ENCODE measurements at places on chromosomes 7 and 10.

DNA sequence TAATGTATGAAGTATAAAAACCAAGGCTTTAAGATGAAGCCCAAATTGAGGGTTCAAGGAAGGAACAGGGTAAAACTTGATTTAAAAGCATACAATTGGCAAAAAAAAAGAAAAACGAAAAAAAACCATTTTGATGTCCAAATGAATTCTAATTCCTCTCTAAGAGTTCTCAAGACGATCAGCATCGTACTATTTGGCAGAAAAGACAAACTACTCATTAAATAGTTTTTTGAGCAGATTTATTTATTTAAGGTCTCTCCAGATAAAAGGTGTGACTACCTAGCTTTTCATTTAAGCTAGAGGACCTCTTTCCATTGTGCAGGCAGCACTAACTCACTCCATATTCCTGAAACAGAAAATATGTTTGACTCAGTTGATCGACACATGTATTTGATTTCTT lies 245.0 kb downstream of the KIAA1217 start:
- no peak for DNase-seq

DNA sequence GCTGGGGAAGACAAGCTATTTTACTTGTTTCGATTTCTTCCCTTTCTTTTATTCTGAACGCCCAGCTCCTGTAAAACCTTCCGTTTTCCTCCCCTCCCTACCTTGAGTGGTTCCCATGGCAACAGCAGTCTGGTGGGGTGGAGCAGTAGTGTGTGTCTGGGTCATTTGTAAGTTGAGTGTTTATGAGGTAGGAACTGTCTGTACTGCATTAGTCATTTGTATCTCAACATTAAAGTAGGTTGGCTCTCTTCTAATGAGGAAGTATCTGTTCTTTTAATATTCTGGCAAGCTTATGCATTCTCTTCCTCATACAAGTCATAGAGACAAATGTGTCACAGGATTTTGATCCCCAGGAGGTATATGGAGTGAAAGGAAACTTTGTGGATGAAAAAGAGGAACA lies 85.3 kb upstream of the CCDC6 start:
- peak; percentile 67 for DNase-seq

GRCh38 chr10:101833466-101833865 lies 10.1 kb downstream of the KCNIP2 start:
- peak; percentile 2 for DNase-seq

DNA sequence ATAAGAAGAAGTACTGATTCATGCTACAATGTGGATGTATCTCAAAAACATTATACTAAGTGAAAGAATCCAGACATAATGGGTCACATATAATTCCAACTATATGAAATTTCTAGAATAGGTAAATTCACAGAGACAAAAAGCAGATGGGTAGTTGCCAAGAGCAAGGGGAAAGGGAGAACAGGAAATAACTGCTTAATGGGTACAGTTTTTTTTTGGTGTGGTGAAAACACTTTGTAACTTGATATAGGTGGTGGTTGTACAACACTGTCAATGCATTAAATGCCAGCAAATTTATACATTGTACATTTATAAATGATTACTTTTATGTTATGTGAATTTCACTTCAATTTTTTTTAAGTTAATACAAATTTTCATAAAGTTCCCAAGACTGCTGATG lies 19.4 kb upstream of the LRRN3 start:
- DNase-seq = no peak

GRCh38 chr10:94524146-94524545 lies 21.4 kb upstream of the HELLS start:
- no peak for DNase-seq

GRCh38 chr10:48938990-48939536 lies 577 bp downstream of the LRRC18 start:
- DNase-seq = no peak

- no peak for DNase-seq
These were observed 164.1 kb downstream of the PTEN start for GRCh38 chr10:88027570-88027969.

GRCh38 chr10:62583876-62584615 lies 209.9 kb downstream of the ZNF365 start:
- no peak for DNase-seq

- no peak for DNase-seq
These were observed 63.5 kb downstream of the REEP3 start for GRCh38 chr10:63584725-63585035.

GRCh38 chr7:15853832-15854470 lies 167.5 kb upstream of the MEOX2 start:
- no peak for DNase-seq

GRCh38 chr10:68831961-68832455 lies 4.7 kb downstream of the STOX1 start:
- no peak for DNase-seq

GRCh38 chr10:122102146-122102868 lies 113.3 kb downstream of the TACC2 start:
- no peak for DNase-seq

DNA sequence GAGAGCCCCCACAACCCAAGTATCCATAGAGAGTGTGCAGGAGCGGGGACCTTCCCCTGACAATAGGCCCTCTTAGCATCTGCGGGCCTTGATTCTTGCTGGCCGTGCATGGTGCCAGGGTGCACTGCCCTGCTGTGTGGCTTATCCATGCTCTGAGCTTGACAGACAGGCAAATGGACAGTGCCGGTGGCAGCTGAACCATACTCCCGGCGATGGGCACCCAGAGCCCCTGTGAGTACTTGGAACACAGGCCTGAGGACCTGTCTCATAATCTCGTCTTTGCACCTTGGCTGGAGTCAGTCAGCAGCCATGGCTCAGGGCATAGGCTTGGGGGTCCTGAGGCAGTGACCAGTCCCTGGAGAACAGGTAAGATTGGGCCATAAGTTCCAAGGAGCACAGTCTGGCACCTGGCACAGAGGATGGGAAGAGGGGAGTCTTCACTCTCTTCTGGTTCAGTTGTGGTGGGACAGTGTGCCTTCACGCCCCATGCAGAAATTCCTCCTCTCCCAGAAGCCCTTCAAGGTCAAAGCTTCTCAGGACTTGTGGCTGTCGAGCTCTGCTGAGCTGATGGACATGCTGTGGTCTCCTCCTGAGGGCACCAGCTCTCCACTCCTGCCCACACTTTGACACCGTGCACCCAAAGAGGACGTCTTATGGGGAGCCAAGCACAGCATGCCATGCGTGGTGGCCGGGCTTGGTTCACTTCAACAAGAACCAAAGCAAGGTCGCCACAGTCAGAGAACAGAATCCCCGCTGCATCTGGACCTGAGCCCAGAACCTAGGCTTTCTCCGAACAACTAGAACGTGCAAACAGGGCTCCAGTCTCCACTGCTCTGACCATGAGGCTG lies 59.4 kb upstream of the CAMK2B start:
- DNase-seq = no peak

GRCh38 chr7:114931656-114932011 lies 9.7 kb downstream of the MDFIC start:
- DNase-seq = no peak

GRCh38 chr10:92238054-92238585 lies 52.8 kb downstream of the CPEB3 start:
- no peak for DNase-seq

- no peak for DNase-seq
These were observed 57.3 kb upstream of the TES start for GRCh38 chr7:116153050-116153449.

DNA sequence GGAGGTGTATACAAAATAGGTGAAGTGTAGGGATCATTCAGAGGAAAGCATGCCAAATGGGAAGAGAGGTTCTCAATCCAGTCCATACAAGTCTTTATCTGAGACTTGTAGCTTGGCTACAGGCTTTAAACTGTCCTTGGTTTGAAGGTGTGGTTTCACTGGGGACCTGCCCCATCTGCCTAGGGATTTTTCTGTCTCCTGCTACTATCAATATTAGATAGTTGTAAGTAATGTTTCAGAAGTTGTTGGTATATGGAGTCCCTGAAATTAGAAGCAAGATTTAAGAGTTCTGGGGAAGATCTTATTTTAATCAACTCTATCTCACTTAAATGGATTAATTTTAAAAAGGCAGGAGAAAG lies 100.9 kb downstream of the ANKRD7 start:
- DNase-seq = no peak

- DNase-seq = no peak
These were observed 46.8 kb downstream of the DOCK4 start for GRCh38 chr7:112159351-112159750.

- DNase-seq = no peak
These were observed 91.4 kb upstream of the MACROH2A2 start for GRCh38 chr10:69960988-69961880.

- DNase-seq = no peak
These were observed 57.8 kb upstream of the CACNB2 start for GRCh38 chr10:18082381-18082780.

GRCh38 chr10:42952349-42952748 lies 124.5 kb upstream of the RET start:
- peak; percentile 66 for DNase-seq

- DNase-seq = no peak
These were observed 31.7 kb downstream of the CAMK2B start for GRCh38 chr7:44293561-44294324.

DNA sequence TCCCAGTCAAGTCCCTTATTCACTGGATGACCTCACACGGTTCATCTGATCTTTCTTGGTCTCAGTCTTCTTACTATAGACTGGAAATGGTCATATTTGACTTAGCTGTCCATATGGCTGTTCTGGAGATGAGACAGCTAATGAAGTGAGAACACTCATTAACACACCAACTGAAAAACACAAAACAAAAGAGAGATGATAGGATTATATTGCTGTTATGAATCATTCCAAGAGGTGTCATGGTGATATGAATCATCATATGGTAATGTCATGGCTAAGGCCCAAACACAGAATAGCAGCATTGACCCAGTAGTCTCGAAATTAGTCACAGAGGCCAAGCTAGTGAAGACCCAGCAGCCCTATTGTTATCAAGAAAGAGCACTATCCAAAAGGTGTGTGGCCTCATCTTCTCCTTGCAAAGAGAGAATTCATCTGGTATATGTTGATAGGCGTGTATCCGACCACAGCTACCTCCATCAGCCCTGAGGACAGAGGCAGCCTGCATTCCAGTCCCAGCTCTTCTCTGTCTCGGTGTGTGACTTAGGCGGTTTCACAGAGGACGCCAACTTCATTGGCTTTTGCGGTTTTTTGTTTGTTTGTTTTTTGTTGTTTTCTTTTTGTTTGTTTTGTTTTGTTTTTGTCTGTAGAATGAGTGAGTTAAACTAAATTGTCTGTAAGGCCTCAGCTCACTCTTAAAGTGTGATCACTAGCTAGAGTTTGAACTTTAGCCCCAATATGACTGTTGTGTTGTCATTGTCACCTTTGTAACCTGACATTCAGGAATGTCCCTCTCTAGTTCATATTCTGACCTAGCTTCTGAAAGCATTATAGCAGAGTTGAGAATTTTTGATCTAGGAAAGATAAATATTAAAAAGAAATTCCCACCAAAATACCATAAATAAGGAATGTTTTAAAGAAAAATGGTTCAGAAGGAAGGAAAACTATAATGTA lies 97.4 kb upstream of the PDCD4 start:
- no peak for DNase-seq

- DNase-seq = no peak
These were observed 60.7 kb upstream of the SLC13A1 start for GRCh38 chr7:123260428-123260960.

DNA sequence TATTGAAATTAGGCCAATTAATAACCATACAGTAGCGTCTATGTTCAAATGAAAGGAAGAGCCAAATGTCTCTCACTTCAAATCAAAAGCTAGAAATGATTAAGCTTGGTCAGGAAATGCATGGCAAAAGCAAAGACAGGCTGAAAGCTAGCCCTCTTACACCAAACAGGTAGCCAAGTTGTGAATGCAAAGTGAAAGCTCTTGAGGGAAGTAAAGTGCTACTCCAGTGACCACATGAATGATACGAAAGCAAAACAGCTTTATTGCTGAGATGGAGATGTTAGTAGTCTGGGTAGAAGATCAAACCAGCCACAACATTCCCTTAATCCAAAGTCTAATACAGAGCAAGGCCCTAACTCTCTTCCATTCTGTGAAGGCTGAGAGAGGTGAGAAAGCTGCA lies 123.8 kb downstream of the TEX36 start:
- DNase-seq = no peak

DNA sequence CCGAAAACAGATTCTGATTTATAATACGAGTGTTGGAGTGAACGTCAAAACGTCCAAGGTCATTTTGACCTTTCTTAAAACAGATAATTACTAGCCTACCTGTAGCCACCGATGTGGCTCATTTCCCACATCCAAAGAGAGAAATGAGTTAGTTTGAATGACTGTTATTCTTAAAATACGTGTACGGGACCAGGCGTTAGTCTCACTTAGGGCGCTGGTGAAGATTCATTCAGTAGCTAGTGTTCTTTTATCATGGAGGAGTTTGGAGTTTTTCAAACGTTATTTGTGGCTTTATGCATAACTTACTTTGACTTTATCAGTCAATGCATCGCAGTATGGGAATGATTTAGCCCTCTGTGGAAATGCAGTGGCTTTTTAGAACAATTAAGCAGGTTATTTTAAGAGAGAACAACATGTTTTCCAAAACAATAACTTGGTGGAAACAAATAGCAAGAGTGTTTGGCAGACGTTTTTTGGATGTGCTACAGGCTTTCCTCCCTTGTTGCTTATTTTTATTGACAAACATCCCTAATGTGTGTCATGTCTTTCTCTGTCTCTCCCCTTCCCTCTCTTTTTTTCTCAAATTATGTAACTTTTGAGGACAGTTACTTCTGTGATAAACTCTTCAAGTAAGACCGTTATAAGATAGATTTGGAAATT lies 1.6 kb downstream of the BICC1 start:
- DNase-seq = no peak

- DNase-seq = no peak
These were observed 148.1 kb upstream of the RSU1 start for GRCh38 chr10:16965344-16965616.

DNA sequence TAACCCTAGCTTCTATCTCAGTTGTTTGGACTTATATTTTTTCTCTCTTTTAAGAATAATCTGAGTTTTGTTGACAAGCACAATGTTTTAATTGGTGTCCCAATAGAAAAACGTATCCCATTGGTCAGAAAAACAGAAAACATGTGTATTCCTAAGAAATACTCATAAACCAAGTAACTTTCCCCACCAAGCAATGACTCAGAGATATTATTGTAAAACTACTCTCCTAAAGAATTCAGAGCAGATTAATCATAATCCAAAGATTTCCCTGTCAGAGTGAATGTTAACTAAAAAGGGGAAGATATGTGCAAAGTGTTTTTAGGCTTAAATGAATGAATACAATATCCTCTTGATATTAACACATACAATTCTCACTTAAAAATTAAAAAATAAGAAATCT lies 29.4 kb upstream of the MBL2 start:
- no peak for DNase-seq

- no peak for DNase-seq
These were observed 159.8 kb downstream of the NRF1 start for GRCh38 chr7:129771201-129771927.

DNA sequence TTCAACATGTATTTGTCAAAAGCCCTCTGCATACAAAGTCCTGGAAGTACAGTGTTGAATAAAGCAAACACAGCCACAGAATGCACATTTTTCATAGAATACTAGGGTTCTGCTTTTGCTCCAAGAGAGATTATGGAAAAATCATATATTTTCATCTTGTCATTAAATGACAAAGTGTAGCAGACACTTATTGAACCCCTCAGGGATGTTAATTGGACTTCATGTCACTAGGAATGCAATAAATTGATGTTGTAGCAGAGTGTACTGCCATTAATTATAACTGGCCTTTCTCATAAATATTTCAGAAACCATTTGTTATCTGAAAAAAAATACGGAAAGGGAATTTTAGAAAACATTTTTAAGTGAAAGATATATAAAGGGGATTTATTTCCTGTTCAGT lies 64.5 kb upstream of the TAC1 start:
- DNase-seq = no peak

- DNase-seq = no peak
These were observed 24.8 kb downstream of the STYXL1 start for GRCh38 chr7:76023002-76023401.

All from RWPE2 (cell line).